ENCODE measurements at places on chromosomes 7 and 10.
A peak's percentile ranks its signal among the peaks of the same experiment; 100 is the strongest.

DNA sequence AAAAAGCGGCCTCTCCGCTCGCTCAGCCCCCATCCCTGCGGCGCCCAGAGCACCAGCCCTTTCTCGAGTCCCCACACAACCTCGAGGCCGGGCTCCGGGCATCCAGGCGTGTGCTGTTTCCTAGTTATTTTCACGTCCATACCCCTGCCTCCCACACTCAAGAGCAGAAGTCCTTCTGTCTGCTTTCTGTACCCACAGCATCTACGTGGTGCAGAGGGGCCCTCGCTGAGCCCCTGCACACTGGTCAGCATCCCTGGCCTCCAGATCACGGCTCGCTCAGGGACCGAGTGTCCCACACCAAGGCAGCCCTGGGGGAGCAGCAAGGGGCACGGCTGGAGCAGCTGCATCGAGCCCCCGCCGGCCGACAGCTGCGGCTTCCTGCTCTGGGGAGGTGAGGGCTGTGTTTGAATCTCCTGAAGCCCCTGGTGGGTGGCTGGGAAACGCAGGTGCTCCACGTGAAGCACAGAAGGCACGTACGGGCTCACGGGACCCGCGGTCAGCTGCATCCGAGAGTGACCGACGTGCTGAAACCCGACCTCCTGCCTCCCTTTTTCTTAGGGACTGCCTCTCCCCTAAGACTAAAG lies 333.1 kb downstream of the DNAJB6 start:
- DNase-seq, result no peak

DNA sequence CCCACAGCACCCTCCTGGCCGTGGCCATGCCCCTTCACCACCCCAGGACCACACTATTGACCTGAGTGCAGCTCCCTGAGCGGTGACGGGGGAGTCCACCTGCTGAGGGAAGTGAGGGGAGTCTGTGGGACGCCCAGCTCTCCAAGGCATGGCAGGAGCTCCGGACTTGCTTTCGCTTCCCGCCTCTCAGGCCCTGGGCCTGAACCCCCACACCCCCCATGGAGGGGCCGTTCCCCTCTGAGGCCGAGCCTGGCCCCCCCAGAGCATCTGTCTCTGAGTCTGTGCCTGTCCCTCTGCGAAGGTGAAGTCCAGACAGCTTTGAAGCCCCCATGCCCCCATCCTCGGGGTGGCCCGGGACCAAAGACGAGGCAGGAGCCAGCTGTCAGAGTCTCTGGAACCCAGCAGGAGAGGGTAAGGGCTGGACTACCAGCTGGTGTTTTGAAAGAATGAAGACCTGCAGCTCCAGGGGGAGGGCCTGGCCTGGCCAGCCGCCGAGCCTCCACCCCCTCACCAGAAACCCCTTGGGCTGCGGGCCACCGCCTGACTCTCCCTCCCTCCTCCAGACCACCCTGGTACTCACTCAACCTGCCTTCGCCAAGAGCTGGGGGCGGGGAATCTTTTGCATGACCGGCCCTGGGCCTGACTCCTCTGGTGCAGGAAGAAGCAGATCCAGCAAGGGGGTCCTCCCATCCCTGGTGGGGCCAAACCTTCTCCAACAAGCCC lies 114.0 kb downstream of the PDGFA start:
- no peak for DNase-seq

DNA sequence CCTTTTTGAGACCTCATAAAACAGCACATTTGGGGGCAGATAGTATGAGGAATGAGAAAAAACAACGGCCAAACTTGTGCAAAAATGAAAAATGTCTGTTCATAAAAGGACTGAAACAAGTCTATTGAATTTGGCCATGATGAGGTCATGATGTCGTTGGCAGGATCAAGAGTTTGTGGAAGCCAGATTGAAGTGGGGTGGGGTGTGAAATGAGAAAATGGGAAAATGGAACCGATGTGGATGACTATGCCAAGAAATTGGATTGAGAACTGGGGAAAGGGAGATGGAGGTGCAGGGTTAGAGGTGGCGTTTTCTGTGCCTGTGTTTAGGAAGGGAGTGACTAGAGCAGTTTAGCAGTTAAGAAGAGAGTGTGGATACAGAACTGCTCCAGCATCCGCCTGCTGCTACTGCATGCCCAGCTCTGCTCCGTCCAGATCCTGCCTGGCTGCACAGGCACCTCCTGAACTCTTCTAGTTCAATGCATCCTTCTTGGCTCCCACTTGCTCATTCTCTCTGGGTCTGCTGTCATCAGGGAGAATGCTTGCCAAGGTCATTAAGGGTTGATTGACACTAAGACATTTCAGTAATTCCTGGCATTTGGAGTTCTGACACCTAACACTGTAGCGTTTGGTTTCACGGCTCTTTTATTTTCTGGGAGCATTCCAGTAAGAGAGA lies 111.9 kb downstream of the GALNT17 start:
- no peak for DNase-seq

GRCh38 chr10:93106631-93107072 lies 33.0 kb downstream of the CYP26A1 start:
- no peak for DNase-seq

DNA sequence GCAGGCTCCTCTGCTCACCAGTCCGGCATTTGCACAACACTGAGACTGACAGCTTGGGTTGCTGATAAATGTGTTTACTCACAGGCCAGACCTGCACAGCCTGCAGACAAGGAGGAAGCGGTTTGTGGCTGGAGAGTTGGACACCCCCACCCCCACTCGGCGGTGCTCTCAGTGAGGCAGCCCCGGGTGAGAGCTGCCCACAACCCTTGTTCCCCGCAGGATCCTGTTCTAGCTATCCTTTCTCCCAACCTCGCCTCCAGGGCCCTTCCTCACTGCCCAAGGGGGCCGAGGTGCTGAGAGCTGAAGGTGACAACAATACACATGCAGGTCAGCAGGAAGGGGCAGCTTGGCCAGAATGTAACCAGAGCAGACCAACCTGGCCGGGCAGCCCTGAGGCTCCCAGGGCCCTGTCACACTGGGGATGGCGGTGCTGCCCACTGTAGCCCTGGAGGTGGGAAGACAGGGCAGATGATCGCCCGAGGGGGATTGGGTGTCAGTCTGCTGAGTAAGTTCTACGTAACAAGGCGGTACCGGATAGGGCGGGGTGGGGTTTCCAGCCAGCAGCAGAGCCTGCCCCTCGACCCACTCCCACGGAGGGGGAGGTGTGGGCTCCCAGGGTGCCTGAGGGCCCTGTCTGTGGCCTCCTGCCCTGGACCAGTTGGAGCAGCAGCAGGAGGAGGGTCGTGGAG lies 2.1 kb upstream of the ADAM8 start:
- DNase-seq, result peak; percentile 67

- DNase-seq, result peak; percentile 23
Measured at GRCh38 chr7:153381275-153382040, 621.9 kb downstream of the ACTR3B start.

GRCh38 chr7:106755641-106756040 lies 94.7 kb upstream of the CCDC71L start:
- DNase-seq, result no peak

DNA sequence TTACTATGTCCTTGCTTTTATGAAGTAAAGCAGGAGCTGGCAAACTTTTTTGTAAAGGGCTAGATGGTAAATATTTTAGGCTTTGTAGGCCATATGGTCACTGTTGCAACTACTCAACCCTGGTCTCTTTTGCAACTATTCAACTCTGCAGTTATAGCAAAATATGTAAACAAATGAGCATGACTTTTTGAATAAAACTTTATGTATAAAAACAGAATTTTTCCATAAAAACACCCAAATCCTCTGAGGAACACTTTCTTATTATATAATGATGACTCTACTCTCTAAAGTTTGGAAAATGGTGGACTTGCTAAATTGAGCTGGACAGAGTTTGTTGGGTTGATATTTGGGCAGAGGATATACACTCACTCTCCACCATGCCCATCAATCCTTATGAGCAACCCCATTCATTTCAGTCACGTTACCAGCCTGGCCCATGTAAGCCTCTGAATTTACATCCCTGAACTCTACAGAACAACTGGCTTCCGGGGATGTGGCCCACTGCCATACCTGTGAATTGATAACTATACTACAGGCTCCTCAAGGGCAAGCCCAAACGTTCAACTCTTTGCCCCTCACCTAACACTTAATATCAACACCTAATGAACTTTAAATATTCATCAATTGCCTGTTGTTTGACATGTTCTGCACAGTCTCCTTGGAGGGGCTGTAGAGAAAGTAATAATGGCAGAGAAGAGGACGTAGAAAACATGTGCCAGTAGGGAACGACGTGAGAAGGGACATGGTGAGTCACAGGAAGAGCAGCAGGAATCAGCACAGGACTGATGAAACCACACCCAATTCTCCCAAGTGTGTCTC lies 37.6 kb downstream of the SGMS1 start:
- DNase-seq, result no peak

DNA sequence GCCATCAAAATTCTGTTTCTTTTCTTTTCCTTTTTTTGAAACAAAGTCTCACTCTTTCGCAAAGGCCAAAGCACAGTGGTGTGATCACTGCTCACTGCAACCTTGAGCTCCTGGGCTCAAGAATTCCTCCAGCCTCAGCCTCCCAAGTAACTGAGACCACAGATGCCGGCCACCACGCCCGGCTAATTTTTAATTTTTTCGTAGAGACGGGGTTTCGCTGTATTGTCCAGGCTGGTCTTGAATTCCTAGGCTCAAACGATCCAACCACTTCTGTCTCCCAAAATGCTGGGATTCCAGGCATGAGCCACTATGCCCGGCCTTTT lies 25.7 kb upstream of the TRIM56 start:
- no peak for DNase-seq

- DNase-seq, result no peak
Measured at GRCh38 chr7:155864271-155864985, 52.2 kb upstream of the SHH start.

DNA sequence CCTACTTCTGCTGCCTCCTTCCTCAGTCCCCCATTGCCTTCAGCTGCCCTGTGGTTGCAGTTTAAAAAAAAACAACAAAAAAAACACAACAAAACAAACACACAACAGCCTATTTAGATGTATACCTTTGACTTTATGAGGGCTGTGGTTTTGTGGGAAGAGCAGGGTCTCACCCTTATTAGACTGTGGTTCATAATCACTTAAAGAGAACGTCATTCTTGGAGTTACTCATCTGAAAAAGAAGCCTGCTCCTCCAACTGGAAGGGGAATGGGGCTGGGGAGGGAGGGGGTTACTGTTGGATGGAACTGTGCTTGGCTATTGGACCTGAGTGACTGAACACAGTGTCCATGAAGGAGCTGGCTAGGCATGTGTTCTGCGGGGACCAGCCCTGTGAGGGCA lies 48.1 kb downstream of the SDK1 start:
- no peak for DNase-seq

DNA sequence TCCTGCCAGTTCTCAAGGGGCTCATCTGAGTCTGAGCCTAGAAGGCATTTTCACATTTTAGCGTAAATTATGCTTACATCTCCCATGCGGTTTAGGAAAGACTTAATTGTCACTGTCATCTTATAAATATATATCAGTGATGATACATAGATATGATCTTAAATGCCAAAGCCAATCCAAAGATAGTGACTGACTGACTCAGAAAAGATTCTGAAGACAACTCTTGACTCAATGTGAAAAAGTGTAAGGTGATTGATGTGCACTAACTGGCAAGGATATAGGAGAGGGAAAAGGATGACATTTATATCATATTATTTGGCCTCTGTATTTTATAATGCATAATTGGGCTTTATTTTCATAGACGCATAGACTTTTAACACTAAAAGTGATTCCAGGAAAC lies 84.9 kb upstream of the LRRN3 start:
- DNase-seq, result no peak

DNA sequence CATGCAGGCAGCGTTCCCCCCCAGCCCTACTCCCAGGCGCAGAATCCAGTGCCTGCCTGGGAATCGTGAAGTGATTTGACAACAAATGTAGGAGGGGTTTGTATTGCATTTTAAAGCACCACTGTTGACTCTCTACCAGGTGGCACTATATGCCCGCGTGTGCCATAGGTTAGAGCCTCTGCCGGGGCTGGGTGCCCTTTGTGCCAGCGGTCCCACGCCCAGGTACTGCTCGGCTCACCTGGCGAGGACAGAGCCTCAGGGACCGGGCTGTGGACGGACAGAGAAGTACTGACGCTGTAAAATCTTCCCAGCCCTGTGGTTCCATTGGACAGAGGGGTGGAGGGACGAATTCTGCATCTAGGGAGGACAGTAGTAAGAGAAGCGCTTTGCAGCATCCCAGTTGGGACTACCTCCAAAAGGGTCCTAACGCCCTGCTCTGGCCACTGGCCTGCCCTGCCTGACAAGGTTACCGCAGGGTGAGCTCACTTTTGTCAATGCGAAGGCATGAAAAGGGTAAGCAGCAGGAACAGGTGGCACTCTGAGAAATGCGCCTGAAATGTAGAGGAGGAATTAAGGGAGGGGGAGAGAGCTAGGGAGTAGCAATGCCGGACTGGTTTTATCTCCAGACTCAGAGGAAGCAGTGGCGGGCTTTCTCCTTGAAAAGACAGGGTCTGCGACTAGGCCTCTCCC lies 788 bp upstream of the CACNA2D1 start:
- DNase-seq, result no peak

GRCh38 chr10:114208351-114208750 lies 29.2 kb downstream of the TDRD1 start:
- no peak for DNase-seq

DNA sequence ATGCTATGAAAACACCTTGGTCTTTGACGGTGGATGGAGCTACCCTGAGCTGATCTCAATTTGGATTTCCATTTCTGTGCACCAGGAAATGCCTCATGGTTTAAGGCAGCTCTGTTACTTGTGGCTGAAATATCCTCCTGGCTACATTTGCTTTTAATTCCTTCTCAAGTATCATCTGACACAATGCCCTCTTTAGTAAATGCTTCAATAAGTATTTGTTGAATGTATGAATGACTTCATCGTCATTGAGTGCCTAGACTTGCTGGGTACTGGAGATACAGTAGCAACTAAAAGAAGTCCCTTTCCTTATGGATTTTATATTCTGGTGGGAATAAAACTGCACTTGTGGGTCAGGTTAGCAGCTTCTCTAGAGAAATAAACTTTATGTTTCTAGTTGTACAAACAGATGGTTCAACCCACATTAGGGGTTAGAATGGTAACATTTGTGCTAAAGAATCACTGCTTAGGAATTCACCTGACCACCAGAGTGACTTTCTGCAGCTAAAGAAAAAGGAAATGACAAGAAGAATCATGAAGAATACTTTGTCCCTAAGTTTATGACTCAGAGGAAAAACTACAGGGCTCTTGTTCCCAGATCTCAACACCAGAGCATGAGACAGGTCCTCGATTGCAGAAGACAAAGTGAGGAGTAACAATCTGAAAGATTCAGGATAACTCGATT lies 21.8 kb upstream of the SMNDC1 start:
- DNase-seq, result no peak

- DNase-seq, result no peak
Measured at GRCh38 chr7:80432166-80432565, 79.7 kb downstream of the GNAT3 start.

DNA sequence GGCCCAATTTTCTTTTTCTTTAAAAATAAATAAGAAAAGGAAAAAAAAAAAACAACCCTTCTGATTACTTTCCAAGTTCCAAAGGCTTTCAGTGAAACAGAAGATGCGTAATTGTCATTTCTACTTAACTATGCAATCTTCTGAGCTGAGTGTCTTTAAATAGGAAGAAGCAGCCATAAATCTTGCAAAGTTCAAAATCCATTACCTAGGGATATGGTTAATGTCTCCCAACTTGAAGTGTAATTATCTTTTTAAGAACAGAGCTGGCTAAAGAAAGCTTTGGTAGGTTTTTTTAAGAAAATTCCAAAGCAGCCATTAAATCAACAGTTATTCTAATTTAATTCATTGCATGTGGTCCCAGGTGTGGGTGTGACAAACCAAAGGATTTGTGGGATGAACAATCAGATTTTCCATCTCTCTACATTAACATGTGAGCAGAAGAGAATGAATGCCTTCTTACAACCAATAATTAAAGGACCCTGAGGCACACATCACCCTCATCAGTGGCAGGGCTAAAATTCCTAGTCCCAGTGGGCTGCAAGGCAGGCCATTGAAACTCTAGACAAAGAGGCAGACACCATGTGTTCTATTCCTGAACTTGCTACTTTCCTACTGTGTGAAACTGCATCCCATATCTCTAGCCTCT lies 419.2 kb downstream of the REEP3 start:
- DNase-seq, result no peak

Measured in activated naive CD4-positive, alpha-beta T cell treated with anti-CD3 and anti-CD28 coated beads, Interleukin-2, amount 10 ng/mL, durations not matched to agents 7 days and 5 days (primary cell).